ENCODE measurements at places on chromosomes 7 and 10.

- peaks cover 92% of the 10 kb centered on the region for H3K36me3 ChIP-seq
- H3K4me1 ChIP-seq = no peaks in the 10 kb centered on the region
- H3K27ac ChIP-seq = no peak overlapping the region
- no peaks in the 10 kb centered on the region for H3K27me3 ChIP-seq
- H3K4me3 ChIP-seq = no peak overlapping the region
Observed at GRCh38 chr7:6159097-6159483, 113.3 kb downstream of the CYTH3 start.

DNA sequence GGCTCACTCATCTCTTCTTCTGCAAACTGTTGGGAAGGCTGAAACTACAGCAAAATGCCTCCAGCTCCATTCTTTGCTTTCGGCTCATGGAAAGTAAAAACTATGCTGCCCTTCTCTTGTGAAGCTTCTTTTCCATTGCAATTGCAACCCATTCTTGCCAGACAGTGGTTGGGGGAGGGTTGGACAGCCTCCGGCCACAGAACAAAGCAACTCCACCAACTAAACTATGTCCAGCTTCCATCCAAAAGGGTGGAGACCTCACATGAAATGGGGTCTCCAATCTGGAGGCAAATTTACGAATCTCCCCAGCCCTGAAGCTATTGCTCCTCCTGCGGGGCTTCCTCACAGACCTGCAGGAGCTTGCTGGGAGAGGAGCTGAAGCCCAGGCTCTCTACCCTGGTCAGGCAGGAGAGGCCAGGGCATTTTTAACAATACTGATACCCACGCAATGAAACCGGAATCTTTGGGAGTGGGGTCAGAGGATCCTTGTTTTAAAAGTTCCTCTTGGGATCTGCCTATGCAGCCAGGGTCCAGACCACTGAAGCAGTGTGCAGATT, 549 bp downstream of the GPNMB start:
- H3K27ac ChIP-seq = no peak overlapping the region
- H3K4me1 ChIP-seq = no peaks in the 10 kb centered on the region
- H3K36me3 ChIP-seq = no peaks in the 10 kb centered on the region

DNA sequence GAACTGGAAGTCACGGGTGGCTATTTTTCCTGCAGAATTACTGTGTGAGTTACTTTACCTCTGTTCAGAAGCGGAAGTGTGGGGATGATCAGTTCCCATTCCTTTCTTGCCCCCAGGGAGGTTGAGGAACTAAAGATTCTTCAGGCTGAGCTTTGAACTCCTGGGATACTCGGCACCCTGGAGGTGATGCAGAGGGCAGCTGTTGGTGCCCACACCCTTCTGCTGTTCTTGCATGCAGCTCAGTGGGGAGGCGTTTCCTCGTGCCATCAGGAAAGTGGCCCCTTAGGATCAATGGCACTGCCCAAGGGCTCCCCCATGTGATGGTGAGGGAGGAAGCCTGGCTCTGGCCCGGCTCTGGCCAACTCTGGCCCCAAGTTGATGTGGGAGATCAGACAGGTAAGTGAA, 44.7 kb upstream of the MXI1 start:
- DNase-seq = no peak
- H3K36me3 ChIP-seq = no peaks in the 10 kb centered on the region
- no peaks in the 10 kb centered on the region for H3K4me1 ChIP-seq
- no peak overlapping the region for H3K4me3 ChIP-seq
- H3K27me3 ChIP-seq = peaks cover 3% of the 10 kb centered on the region

GRCh38 chr10:4266416-4267085, 481.5 kb upstream of the KLF6 start:
- H3K27me3 ChIP-seq = no peaks in the 10 kb centered on the region
- H3K36me3 ChIP-seq = no peaks in the 10 kb centered on the region
- no peak overlapping the region for H3K4me3 ChIP-seq
- H3K4me1 ChIP-seq = peaks cover 12% of the 10 kb centered on the region
- no peak overlapping the region for H3K27ac ChIP-seq

GRCh38 chr10:770975-771374, 81.5 kb upstream of the DIP2C start:
- no peak overlapping the region for H3K27ac ChIP-seq
- peak; percentile 30 for DNase-seq
- H3K4me1 ChIP-seq = peaks cover 5% of the 10 kb centered on the region
- no peaks in the 10 kb centered on the region for H3K36me3 ChIP-seq
- H3K4me3 ChIP-seq = no peak overlapping the region
- H3K27me3 ChIP-seq = no peaks in the 10 kb centered on the region

DNA sequence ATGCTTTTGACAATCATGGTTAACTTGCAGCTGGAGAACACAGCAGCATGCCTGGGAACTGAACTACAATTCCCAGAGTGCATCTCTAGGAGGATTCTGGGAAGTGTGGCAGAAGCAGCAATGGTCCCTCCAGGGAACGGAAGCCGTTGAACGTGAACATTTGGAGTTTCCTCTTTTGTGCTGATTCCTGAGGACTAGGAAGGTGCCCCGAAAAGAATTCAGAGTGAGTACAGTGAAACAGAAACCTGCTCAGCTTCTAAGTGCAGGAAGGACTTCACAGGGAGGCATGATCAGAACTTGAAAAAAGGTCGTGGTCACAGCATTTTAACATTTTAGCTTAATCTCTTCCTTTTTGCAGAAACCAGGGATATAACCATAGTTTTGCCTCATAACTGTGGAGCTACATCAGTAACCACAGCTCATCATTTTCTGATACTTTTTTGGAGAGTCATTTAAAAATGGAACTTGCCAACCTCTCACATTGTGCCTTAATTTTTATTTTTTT, at the start of gene NUDT13:
TSS of gene NUDT13 (plus strand) at position 111 of the 505 bp plus-strand sequence. CDS start 3,911 bp downstream, outside the sequence.
- DNase-seq = peak; percentile 51
- peak within 1 kb of the TSS; percentile 76 for H3K27ac ChIP-seq
- no peaks in the 10 kb centered on the region for H3K27me3 ChIP-seq
- peaks cover 8% of the 10 kb centered on the region for H3K4me1 ChIP-seq

DNA sequence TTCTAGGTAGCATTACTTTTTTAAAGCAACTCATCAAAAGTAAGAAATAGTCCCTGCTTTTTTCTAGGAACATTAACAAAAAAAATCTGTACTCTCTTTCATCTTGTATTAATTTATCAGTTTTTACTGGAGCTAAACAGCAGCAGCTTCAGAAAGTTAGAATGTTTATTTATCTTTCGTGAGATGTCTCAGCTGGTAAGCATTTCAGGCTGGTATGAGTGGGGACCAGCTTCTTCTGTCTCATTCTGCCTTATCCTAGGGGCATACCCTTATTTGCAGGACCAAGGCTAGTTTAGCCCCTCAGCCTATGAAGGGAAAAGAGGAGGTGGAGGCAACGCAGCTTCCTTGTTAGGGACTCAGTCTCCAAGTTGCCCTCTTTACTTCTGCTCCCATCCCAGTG, 35.1 kb downstream of the LANCL2 start:
- no peaks in the 10 kb centered on the region for H3K27me3 ChIP-seq
- H3K36me3 ChIP-seq = 0 out of 2 replicates have a peak, but pooled peaks cover 2% of the 10 kb centered on the region
- peaks cover 14% of the 10 kb centered on the region for H3K4me1 ChIP-seq
- DNase-seq = no peak
- H3K27ac ChIP-seq = no peak overlapping the region

GRCh38 chr10:58003945-58004344, 263.7 kb downstream of the IPMK start:
- DNase-seq = no peak
- no peaks in the 10 kb centered on the region for H3K27me3 ChIP-seq
- no peak overlapping the region for H3K4me3 ChIP-seq
- no peaks in the 10 kb centered on the region for H3K4me1 ChIP-seq

- no peaks in the 10 kb centered on the region for H3K27me3 ChIP-seq
- no peaks in the 10 kb centered on the region for H3K4me1 ChIP-seq
- no peak overlapping the region for H3K27ac ChIP-seq
- H3K36me3 ChIP-seq = no peaks in the 10 kb centered on the region
- H3K4me3 ChIP-seq = no peak overlapping the region
Observed at GRCh38 chr10:26044141-26044749, 110.2 kb downstream of the MYO3A start.

- H3K27ac ChIP-seq = no peak overlapping the region
- H3K4me3 ChIP-seq = no peak overlapping the region
- no peaks in the 10 kb centered on the region for H3K36me3 ChIP-seq
- peaks cover 18% of the 10 kb centered on the region for H3K4me1 ChIP-seq
Observed at GRCh38 chr7:46153951-46154787, 233.1 kb upstream of the IGFBP3 start.

GRCh38 chr10:47269294-47269693, 30.7 kb upstream of the GDF10 start:
- no peak overlapping the region for H3K27ac ChIP-seq
- no peak overlapping the region for H3K4me3 ChIP-seq
- H3K4me1 ChIP-seq = peaks cover 10% of the 10 kb centered on the region
- H3K36me3 ChIP-seq = no peaks in the 10 kb centered on the region

DNA sequence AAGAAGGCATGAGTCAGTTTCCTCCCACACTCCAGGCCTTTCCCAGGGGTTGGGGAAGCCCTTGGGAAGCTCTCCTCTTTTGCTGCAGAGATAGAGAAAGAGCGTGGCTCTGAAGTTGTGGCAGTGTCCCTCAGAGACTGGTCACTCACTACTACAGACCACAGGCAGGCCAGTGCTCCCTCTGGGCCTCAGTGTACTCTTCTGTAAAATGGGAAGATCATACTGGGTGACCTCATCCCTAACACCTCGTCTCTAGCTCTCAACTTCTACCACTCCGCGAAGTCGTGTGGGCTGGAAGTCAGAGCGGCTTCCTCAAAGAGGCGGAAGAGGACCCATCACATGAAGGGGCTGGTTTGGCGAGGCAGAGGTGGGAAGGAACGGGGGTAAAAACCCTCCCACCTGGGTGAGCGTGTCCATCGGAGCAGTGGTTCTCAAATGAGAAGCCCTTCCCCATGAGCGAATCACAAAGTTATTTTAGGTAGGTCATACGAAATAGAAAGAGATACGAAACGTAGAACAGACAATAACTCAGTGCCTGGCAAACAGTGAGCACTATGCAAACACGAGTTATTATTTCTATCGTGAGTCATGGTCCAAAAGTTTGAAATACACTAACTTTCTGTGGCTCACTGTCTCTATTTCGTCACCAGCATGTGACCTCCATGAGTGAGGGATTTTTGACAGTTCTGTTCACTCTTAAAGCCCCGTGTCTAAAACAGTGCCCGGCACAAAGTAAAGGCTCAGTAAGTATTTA, 32.7 kb downstream of the PRKAG2 start:
- peak; percentile 72 for DNase-seq
- no peaks in the 10 kb centered on the region for H3K36me3 ChIP-seq
- peak overlapping the region; percentile 52 for H3K27ac ChIP-seq
- peaks cover 15% of the 10 kb centered on the region for H3K4me1 ChIP-seq
- H3K27me3 ChIP-seq = no peaks in the 10 kb centered on the region

DNA sequence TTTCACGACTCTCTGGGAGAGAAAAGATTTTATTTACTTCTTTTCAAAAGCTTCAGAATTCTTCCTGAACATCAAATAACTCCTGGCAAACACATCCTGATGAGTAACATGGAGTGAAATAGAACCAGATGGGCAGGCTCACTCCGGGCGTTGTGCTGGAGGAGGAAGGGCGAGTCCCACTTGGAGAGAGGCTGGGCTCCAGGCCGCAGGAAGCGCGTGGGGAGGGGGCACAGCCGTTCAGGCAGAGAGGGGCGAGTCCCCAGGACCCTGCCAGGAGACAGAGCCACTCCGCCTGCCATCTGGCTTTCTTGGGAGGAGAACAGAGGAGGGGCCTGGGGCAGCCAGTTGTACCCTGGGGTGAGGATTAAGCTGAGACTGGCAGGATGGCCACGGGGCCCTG, 265.9 kb upstream of the ZMIZ1 start:
- H3K4me1 ChIP-seq = peaks cover 62% of the 10 kb centered on the region
- no peak overlapping the region for H3K4me3 ChIP-seq
- H3K27ac ChIP-seq = peak overlapping the region; percentile 82
- H3K27me3 ChIP-seq = no peaks in the 10 kb centered on the region

DNA sequence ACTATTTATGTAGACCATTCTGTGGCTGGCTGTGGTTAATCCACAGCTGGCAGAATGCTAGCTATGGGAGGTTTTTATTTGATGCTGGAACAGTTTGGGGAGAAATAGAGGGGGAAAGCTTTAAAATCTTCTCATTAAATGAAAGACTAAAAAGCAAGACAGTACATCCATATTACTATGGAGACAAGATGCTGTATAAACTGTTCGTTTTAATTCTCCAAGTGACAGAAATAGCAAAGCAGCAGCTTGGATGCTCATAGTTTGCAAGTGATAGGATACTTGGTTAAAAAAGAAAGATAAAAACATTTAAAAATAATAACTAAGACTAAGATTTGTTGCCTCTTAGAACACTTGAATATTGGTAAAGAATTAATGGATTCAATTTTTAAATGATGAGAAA, 304.9 kb upstream of the KAT6B start:
- no peaks in the 10 kb centered on the region for H3K27me3 ChIP-seq
- no peak for DNase-seq
- H3K27ac ChIP-seq = no peak overlapping the region
- H3K4me3 ChIP-seq = no peak overlapping the region
- no peaks in the 10 kb centered on the region for H3K36me3 ChIP-seq
- no peaks in the 10 kb centered on the region for H3K4me1 ChIP-seq

DNA sequence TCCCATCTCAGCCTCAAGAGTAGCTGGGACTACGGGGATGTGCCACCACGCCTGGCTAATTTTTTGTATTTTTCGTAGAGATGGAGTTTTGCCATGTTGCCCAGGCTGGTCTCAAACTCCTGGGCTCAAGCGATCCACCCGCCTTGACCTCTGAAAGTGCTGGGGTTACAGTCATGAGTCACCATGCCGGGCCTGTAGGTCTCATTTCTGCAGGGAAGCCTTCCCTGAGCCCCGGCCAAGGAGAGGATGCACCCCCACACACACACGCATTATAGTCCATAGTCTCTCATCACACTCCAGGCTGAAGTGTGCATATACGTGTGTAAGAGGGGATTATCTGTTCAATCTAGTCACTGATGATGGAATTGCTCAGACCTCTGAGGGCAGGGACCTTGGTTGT, 29.3 kb downstream of the KCNMA1 start:
- no peak overlapping the region for H3K4me3 ChIP-seq
- DNase-seq = no peak
- no peaks in the 10 kb centered on the region for H3K27me3 ChIP-seq
- H3K27ac ChIP-seq = no peak overlapping the region
- peaks cover 3% of the 10 kb centered on the region for H3K4me1 ChIP-seq
- no peaks in the 10 kb centered on the region for H3K36me3 ChIP-seq

DNA sequence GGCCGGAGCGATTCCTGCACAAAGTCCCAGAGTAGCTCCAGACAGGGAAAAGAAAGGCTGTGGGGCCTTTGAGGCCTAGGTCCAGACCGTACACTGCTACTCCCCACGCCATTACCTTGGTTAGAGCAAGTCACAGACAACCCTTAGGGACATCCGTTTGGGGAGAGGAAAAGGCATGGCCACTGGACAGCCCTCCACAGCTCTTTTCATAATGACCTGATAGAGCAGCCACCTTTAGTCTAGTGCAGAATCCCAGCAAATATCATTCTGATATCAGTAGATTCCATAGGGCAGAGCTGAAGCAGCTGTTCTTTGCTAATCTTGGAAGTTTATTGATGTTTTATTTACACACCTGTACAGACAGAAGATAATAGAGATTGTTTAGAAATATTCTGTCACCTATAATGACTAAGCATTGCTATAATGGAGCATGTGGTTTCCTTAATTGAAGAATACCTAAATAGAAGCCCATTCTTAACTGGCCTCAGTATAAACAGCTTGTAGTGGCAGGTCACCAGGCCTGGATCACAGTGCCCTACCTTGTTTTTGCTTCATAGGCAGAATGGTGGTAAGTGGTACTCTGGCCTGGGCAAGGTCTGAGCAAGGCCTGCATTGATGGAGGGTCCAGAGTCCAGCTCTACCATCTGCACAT, 27.9 kb downstream of the OGDH start:
- DNase-seq = no peak
- peaks cover 83% of the 10 kb centered on the region for H3K4me1 ChIP-seq
- no peak overlapping the region for H3K4me3 ChIP-seq
- no peaks in the 10 kb centered on the region for H3K27me3 ChIP-seq

- no peak for DNase-seq
- no peaks in the 10 kb centered on the region for H3K36me3 ChIP-seq
- no peaks in the 10 kb centered on the region for H3K27me3 ChIP-seq
- H3K27ac ChIP-seq = no peak overlapping the region
Observed at GRCh38 chr10:126373972-126374371, 14.3 kb downstream of the ADAM12 start.

Measured in SJSA1 (cell line).